Dorsolateral prefrontal cortex (tissue), 122 donors: ENCODE measurements at places on chromosomes 16 and 17.
A peak's percentile ranks its signal among the peaks of the same experiment; 100 is the strongest.

DNA sequence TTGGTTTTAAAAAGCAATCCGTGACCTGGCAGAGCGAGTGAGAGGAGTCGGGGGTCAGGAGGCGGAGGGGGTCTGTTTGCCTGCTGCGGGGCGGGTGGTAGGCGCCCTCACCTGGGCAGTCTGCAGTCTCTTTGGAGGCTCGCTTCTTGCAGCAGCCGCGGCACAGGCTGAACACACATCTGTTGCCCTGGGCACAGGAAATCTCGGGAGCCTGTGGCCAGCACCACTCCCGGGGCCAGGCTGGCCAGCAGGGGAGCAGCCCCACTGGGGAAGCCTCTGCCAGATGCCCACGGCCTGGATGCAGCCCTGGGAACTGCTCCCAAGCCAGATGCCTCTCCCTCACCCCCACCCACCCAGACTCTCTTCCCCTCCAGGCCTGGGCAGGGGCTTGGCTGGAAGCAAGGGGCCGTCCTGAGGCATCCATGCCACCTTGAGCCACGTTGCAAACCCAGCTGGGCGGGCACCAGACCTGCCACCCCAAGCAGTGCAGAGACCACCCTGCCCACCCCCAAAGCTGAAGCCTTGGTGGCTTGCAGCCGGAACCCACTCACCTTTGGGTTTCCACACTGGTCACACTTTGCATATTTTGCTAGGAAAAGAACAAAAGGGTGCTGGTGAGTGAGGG, 6.6 kb downstream of the GPS1 start:
- DNase-seq = no peak

DNA sequence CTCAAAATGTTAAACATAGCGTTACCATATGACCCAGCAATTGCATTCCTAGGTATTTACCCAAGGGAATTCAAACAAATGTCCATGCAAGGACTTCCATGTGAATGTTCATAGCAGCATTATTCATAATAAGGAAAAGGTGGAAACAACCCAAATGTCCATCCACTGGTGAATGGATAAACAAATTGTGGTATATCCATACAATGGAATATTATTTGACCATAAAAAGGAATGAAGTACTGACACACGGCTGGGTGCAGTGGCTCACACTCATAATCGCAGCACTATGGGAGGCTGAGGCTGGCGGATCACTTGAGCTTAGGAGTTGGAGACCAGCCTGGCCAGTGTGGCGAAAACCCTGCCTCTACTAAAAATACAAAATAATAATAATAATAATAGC, 24.1 kb upstream of the GOSR2 start:
- DNase-seq = no peak

GRCh38 chr16:84055366-84055765, 12.8 kb upstream of the SLC38A8 start:
- DNase-seq = no peak

- DNase-seq = no peak
These were observed 1.7 kb upstream of the BRCA1 start for GRCh38 chr17:43126911-43127290.

- DNase-seq = peak; percentile 69
These were observed 32.2 kb upstream of the RCVRN start for GRCh38 chr17:9937241-9937761.
